Ecto neural progenitor cell (in vitro differentiated cells): ENCODE measurements at places on chromosomes 5 and 9.

GRCh38 chr5:27748847-27749246 lies 710.5 kb upstream of the CDH9 start:
- DNase-seq, result no peak

DNA sequence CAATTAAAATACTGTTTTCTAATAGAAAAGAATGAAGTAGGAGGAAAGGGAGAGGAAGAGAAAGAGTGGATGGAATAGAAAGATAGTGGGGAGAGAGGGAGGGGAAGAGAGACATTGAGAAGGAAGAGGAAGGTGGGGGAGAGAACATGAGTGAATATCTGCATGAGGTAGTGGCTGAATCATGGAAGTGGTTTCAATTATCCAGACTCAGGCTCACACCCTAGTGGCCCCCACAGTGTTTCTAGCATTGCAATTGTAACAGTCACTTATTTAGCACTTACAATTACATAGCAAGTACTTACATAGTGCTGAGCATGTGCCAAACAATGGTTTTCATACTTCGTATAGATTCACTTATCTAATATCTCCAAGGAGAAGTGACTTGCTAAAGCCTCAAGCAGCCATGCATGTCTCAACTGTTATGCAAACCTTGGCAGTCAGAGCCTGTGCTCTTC lies 72.7 kb downstream of the CAST start:
- no peak for DNase-seq

DNA sequence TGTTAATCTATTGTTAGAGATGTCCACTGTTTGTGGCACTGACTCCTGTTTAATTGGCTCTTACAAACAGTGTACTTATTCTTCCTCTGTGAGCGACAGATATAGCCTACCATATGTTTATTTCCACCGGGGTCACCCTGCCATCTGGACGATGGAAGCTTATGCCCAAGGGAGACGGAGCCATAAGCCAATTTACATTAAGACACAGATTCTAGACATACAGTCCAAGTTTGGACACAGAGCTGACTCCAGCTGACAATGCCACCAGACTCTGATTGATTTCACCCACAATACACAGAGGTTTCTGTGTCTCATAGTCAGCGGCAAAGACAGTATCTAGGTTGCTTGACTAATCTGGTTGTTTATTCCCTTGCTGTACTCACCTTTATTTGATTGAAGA lies 198.9 kb downstream of the ENC1 start:
- DNase-seq, result no peak

- DNase-seq, result no peak
Observed at GRCh38 chr5:138350563-138350890, 2.0 kb upstream of the KDM3B start.

DNA sequence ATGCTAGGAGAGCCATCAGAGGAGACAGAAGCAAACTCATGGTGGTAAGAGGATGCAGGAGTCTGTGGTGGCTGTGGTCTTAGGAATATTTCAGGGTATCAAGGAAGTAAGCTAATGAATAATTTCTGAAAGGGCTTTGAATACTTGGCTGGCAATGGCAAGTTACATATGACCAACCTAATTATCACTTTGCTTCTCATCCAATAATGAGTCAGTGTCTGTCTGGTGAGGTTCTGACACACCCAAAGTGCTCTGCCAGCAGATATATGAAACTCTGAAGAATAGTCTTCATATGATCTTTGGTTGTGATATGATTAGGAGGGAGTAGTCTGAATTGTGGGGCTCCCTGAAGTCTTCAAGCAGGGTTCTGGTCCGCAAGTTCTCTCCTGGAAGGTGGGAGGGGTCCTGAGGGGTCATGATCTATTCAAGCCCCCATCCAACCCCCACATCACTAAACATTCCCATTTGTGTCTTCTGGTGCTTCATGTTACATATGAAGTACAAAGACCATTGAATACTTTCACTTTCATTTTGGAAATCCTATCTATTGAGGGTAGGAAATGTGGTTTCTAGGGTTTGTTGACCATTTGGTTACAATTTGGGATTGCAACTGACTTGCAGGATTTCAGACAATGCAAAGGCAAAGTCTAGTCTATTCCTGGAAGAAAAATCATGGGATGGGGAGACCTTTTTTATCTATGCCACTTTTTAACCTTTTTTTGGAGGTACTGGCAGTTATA lies 199.9 kb upstream of the CDKN2B start:
- DNase-seq, result no peak

- no peak for DNase-seq
Observed at GRCh38 chr9:117815948-117816347, 111.7 kb downstream of the TLR4 start.

GRCh38 chr5:120365656-120366446 lies 98.2 kb upstream of the PRR16 start:
- DNase-seq, result no peak

DNA sequence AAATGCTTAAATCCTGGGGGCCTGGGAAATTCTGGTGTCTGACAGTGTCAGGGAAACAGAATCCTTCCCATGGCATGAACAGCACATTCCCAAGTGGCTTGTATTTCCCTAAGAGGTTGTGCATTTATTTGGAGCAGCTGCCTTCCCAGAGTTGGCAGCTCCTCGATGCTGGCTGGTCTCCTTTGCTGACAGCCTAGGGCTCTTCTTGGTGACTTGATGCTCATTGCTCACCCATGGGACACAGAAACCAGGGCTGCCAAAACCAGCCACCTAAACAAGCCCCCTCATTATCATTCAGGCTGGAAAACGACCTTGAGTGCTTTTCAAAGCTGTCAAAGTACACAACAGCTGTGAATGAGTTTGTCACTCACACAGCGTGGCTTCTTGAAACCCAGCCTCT lies 24.2 kb downstream of the ENHO start:
- DNase-seq, result no peak

- no peak for DNase-seq
Observed at GRCh38 chr9:96874947-96875460, 20.7 kb upstream of the ZNF782 start.

- no peak for DNase-seq
Observed at GRCh38 chr9:76456202-76456926, 2.6 kb upstream of the GCNT1 start.

DNA sequence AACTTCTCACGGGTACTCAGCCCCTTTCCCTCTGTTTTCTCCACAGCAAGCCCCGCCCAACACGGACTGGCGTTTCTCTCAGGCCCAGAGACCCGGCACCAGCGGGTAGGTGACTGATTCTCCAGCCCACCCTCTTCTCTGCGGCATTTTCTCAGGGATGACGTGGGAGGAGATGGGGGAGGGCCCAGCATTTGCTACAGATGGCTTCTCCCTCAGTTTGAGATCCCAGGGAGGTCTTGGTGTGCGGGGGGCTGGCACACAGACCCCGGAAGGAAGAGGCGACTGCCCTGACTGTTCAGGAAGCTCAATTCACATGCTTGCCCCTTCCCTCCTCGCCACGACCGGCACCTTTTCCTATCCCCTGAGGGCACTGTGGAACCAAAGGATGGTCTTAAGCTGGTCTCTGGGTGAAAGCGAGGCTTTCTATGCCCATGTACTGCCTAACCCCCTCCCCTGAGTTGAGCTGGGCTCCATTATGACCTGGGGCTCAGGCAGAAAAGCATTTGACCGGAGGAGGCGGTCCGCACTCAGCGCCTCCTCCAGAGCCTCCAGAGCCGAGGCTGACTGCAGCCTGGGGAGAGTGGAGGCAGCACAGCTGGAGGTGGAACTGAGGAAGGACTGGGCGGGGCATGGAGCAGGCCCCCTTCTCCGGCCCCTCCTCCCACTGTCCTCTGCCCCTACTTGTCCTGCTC lies 6.0 kb downstream of the PCDHGC5 start:
- DNase-seq, result peak; percentile 82

GRCh38 chr5:23208959-23209431 lies 298.4 kb upstream of the PRDM9 start:
- peak; percentile 45 for DNase-seq

- no peak for DNase-seq
Observed at GRCh38 chr5:142315096-142315900, 9.5 kb downstream of the SPRY4 start.

DNA sequence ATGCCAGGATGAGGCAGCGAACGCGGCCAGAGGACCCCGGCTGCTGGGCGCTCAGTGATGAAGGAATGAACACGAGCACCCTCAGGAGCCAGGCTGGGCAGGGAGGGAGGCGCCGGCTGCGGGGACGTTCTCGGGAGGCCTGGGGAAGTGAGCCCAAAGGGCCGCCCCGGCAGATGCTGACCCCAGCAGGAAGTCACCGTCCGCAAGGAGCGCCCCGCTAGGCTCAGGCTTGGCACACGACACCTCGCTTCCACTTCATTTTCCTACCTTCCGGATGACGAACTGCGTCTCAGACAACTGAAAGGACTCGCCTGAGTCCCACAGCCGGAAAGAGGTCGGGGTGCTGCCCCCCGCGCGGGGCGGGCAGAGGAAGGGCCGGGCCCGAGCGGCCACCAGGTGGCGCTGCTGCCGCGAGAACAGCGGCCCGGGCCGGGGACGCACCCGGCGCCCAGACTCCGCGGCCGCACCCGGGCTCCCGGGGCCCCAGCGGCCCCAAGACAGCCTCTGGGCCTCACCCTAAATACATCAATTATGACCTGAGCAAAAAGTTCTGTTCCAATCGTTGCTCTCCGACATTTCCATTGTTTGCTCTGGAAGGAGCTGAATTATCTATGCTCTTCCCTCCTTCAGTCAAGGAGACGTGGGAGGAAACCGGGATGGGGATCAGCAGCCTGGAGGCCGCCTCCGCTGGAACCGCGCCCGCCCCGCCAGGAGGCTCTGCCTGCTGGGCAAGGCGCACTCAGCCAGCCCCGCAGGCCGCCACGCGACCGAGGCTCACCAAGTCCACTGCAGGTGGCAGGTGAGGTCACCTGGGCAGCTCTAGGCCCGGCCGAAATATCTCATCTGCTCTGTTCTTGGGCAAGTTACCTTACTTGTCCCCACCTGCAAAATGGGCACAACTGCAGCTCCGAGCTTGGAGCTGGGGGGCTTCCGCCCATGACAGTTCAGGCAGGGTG lies 107.0 kb downstream of the ZNF354C start:
- DNase-seq, result peak; percentile 79

DNA sequence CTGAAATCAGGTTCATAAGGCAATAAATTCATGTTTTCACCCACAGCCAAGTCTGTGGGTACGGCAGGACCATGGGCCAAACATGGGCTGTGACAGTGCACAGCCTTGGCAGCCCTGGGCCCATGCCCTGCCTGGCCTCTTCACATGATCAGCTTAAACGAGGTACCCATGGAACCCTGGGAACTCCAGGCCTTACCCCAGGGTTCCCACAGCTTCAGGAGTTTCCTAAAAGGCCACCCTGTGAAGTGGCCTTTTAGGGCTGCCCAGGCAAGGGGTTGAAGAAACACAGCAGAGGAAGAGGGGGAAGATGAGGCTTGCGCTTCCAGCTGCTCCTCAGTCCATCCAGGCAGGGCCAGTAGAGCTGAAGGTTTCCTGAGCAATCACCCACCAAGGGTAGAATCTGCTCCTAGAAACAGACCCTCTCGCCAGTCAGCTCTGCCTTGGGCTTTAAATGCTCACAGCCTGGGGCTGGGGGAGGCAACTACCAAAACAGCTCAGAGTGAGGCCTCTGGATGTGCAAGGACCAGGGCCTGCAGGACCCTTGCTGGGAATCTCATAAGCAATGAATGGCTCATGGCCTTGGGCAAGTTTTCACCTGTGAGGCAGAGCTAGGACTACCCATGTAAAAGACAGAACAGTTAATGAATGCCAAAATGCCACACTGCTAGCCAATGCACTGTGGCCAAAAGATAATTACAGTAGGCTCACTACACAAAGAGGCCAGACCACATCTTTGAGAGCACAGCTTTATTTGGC lies 79.3 kb upstream of the LRRTM2 start:
- no peak for DNase-seq

- DNase-seq, result peak; percentile 88
Observed at GRCh38 chr9:137227054-137227852, at the start of gene RNF224. TSS of gene RNF224 (plus strand) at chr9:137227502. CDS start at chr9:137228336, 834 bp downstream.

- DNase-seq, result no peak
Observed at GRCh38 chr9:4243113-4243512, 56.8 kb downstream of the GLIS3 start.

DNA sequence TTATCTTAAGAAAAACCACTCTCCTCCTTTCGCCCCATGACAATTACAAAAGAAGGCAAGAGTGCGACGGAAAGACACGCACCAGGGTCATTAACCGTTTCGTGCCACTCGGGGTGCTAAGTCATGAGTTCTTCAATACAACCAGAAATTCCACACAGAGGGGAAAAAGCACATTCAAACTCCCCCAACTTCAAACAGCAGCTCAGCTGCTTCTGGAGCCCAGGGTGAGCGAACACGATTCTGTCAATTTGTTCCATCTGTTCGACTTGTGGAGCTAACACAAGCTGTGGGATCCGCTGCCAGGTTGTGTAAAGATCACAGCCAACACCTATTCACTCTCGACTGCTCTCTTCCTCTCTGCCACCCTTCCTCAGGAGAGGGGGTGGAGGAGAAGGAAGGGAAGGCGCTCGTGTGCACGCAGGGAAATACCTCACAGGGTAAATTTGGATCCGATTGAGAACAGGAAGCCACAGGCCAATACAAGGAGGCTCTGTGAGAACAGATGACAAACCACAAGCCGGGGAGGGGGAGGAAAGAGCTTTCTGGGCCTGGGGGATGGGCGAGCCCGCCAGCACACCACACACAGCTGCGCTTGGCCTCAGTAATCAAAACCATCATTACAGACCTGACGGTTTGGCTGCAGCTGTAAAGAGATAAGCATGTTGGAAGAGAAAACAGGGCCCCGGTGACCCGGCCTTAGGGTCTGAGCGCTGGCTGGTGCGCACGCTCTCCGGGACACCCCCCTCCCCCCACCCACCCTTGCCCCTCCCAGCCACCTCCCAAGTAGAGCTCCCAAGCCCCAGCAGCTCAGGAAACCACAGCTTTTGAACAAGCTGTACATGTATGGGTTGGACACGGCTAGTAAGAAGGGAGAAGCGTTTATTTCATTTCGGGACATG lies 54.3 kb downstream of the PTCH1 start:
- DNase-seq, result peak; percentile 81

- DNase-seq, result no peak
Observed at GRCh38 chr5:132425009-132425937, 55.8 kb downstream of the SLC22A5 start.

GRCh38 chr5:91182763-91183162 lies 200.4 kb downstream of the ARRDC3 start:
- DNase-seq, result no peak

GRCh38 chr9:96256800-96257199 lies 45.2 kb downstream of the HSD17B3 start:
- no peak for DNase-seq

DNA sequence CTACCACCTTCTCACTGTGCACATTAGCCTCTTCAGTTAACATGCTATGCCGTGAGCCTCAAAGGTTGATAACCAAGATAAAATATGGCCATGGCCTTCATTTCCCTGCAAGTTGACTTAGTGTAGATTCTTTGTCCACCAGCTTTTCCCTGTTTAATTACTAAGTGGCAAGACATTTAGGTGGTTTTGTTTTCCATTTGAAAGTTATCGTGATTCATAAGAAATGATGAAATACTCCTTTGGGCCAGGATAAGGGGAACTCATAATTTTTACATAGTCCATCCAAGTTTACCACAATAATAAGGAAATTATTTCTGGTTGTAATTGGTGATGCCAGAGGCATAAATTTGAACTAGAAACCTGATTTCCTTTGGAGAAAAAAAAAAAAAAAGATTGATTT lies 609.6 kb downstream of the TAF11L14 start:
- DNase-seq, result no peak

- no peak for DNase-seq
Observed at GRCh38 chr9:69036799-69037198, 1.2 kb downstream of the FXN start.
